CMK (cell line): ENCODE measurements at places on chromosomes 5 and 9.

DNA sequence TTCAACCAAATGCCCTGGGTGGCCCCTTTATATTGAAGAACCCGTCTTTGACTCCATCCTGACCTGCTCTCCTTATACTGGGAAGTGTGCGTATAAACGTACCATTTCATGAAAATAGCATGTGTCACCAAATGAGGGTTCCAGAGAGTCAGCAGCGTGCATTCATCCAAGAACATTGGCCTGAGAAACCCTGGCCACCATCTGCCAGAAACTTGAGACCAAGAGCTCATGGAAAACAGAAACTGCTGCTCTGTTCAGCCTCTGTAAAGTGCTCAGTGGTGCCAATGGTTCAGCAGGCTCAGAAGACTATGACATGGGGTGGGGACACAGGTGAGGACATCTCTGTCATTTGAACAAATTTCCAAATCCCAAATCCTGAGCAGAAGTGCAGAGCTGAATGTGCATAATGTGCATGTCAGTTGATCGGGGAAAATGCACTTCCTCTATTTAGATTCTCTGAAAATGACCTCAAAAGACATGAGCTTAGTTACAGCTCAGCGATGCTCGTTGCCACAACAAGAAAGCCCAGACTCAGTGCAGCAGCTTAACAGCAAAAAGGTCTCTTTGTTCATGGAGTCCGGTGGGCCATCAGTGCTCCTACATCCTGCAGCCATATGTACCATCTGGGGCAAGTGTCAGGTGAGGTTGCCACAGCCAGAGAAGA is 176.1 kb downstream of the ATPSCKMT start:
- DNase-seq, result no peak

GRCh38 chr9:118209343-118209742 is 505.1 kb downstream of the TLR4 start:
- DNase-seq, result no peak

GRCh38 chr9:80094176-80094771 is 522.5 kb downstream of the TLE4 start:
- DNase-seq, result no peak

- no peak for DNase-seq
Measured at GRCh38 chr5:164054461-164054860, 549.0 kb downstream of the MAT2B start.
